ENCODE measurements at places on chromosomes 11 and 22.

DNA sequence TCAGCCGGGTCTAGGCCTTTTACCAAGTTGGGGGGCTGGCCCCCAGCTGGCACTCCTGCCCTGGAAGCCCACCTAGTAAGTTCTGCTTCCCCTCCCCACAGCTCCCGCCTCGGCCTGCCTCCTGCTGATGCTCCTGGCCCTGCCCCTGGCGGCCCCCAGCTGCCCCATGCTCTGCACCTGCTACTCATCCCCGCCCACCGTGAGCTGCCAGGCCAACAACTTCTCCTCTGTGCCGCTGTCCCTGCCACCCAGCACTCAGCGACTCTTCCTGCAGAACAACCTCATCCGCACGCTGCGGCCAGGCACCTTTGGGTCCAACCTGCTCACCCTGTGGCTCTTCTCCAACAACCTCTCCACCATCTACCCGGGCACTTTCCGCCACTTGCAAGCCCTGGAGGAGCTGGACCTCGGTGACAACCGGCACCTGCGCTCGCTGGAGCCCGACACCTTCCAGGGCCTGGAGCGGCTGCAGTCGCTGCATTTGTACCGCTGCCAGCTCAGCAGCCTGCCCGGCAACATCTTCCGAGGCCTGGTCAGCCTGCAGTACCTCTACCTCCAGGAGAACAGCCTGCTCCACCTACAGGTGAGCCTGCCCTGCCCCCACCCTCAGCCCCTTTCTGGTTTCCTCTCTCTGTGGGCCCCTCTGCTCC, 7.3 kb downstream of the RTN4RL2 start:
- no peak for DNase-seq

GRCh38 chr11:7630002-7630401, 43.3 kb downstream of the CYB5R2 start:
- DNase-seq = no peak

GRCh38 chr11:129929721-129930120, 34.3 kb upstream of the NFRKB start:
- no peak for DNase-seq

DNA sequence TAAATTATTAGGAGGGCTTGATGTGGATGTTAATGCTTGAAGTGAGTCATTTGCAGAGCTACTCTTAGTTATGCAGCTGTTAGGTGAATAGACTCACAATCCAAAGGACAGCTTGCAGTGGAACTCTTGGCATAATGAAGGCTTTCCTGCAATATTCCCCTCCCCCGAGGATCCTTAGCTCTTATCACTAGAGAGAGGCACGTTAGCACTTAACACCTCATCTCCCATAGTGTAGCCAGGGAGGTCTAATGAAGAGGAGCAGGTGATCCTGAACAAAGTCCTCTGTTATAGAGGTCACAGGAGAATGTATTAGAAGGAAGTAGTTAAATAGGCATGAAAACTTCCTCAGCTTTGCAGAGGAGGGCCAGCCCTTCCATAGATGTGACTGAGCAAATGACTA, 919.2 kb upstream of the FAT3 start:
- DNase-seq = no peak

- DNase-seq = no peak
Observed at GRCh38 chr11:81129618-81130017, 1604.0 kb downstream of the FAM181B start.

DNA sequence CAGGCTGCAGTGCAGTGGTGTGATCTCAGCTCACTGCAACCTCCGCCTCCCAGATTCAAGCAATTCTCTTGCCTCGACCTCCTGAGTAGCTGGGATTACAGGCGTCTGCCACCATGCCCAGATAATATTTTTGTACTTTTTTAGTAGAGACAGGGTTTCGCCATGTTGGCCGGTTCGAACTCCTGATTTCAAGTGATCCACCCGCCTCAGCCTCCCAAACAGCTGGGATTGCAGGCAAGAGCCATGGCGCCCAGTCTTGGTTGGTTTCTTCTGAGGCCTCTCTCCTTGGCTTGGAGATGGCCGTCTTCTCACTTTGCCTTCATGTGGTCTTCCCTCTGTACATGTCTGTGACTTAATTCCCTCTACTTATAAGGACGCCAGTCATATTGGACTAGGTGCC, 254.6 kb downstream of the BUD13 start:
- DNase-seq = no peak

DNA sequence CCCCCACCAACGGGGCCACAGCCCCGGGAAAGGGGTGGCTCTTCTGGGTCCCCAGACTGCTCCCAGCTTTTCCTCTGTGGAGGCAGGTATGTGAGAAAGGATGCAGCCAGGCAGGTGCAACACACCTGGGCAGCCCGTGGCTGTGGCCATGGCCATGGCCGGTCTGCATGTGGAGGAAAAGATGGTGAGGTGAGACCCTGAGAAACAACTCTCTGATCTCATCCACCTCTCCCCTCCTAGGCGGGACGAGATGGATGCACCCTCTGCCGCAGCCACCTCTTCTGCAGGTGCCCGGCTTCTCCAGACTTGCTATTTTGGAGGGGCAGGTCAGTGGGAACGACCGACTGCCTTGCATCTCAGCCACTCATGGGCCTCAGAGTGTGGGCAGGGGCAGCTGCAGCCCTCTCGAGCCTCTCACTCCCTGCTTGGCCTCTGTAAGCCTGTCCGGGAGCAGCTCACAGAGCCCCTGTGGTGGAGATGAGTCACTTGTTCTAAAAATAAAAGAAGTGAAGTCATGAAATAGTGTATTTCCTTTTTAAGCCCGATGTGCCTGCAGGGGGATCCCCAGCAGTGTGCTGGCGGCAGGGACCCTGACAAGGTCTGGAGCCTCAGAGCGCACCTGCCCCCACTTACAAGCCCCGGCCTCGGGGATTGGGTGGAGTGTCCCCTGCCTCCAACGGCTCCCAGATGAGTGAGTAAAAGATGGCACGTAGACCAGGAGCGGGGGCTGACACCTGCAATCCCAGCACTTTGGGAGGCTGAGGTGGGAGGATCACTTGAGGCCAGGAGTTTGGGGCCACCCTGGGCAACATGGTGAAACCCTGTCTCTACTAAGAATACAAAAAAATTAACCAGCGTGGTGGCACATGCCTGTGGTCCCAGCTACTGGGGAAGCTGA, 10.7 kb downstream of the SMIM38 start:
- no peak for DNase-seq

DNA sequence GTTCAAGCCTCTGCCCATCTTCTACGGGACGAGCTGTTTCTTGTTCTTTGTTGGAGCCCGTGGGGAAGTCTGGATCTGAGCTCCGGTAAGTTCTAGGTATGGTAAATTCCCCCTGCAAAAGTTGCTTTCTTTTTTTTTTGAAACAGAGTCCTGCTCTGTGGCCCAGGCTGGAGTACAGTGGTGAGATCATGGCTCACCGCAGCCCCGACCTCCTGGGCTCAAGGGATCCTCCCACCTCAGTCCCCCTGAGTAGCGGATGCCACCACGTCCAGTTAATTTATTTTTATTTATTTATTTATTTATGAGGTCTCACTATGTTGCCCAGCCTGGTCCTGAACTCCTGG, 35.5 kb upstream of the MOB2 start:
- no peak for DNase-seq

DNA sequence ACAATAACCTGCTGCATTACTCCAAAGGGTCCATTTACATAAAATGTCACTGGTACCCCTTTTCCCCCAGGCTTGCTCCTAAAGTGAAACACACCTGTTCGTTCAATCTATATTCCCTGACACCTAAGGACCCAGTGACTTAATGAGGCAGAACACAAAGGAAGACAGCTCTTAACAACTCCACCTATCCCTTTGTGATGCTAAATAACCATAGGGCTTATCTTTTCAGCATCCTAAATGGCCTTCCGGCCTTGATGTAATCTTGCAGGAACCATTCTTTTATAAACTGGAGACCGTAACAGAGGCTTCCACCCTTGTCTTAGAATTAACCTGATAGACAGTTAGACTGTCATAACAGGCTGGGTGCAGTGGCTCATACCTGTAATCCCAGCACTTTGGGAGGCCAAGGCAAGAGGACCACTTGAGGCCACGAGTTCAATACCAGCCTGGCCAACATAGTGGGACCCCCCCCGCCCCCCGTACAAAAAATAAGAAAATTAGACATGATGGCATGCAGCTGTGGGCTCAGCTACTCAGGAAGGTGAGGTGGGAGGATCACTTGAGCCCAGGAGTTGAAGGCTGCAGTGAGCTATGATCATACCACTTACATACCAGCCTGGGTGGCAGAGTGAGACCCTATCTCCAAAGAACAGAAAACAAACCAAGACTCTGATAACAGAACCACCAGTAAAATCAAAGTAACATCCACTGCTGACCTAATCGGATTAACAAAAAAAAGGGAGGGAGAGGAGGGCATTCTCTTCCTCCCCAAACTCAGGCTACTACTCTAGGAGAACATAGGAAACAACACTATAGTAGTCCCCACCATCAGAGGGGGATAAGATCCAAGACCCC, 5.1 kb downstream of the CHEK2 start:
- DNase-seq = no peak

DNA sequence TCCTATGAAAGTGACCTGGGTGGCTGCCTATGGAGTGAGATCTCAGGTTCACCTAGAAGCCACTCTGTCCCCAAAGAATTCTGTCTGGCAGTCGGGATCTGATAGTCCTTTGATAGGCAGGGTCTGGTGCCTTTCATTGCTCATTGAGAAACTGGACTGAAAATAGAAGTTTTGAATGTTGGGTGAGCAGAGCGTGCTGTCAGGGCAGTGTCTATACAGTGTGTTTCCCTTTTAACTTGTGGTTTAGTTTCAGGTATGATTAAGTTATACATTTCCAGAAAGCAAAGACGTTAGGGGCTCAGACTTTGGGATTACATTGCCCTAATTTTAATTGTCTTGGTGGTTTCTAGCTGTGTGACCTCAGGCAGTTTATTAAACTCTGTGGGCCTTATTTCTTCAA, 111.3 kb upstream of the PAX6 start:
- no peak for DNase-seq

GRCh38 chr22:35900483-35901168, 128.0 kb downstream of the RBFOX2 start:
- DNase-seq = no peak

DNA sequence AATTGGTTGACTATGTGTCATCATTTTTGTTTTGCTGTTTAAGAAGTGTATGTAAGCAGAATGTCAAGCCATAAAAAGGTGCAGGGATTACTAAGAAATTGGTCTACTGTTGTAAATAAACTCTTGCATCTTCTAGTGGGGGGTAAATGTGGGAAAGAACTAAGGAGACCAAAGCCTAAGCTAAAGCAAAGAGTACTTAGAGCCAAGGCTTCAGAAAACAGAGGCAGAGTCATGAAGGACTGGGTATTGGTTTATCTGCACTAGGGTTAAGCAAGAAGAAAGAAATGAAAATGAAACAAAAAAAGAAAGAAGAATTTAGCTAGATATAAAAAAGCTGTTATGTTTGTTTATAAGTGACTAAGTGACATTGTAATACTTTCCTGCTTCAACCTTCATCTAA, 628.1 kb downstream of the METTL15 start:
- no peak for DNase-seq

DNA sequence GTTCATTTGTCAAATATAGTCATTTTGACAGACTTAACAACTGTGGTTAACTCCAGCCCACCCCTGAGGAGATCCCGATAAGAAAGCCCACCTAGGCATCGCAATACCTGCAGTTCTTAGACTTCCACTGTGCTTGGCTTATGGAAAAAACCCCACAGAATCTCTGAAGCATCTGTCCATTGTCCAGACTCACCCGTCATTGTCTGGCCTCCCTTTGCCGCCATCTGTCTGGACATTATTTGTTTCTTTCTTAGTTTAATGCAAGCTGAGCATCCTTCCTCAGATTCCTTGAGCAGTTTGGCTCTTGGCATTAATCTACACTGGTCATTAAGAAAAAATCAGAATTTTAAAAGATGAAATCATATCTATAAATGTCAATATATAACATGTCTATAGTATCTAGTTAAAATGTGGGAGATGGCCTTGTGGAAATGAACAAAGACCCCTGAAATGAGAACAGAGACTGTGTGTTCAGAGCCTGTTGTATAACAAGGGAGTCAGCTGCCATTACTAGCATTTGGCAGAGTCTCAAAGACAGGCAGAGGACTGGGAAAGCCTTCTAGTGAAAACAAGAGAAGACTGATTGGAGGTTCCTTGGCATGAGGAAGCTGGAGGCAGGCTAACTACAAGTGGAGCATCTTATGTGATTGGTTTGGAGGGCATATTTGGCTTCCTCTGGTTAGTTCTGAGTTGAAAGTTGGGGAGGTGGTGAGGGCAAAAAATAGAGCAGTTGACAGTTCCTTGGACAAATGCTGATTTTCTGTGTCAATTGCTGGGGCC, 80.4 kb downstream of the SPON1 start:
- DNase-seq = no peak

DNA sequence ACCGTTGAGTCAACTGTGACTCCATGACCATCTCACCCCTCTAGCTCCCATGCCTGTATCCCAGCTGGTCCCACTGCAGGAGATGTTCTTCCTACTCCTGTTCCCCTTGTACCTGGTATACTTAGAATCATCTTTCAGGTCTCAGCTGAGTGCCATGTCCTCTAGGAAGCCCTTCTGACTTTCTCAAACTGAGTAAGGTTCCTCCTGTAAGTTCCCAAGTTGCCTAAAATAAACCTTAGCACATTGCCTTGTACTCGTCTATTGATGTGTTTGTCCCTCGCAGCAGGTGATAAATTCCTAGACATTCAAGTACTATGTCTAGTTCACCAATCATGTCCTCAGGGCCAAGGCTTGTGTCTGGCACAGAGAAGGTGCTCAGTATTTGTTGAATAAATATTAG, 18.4 kb upstream of the ASCC2 start:
- DNase-seq = no peak
